ENCODE measurements at places on chromosomes 3 and 15. TPM values are rescaled to one million over a fixed set of nuclear protein-coding genes. Genes with fewer than 3 reads are reported as not detected.
A peak's percentile ranks its signal among the peaks of the same experiment; 100 is the strongest.

DNA sequence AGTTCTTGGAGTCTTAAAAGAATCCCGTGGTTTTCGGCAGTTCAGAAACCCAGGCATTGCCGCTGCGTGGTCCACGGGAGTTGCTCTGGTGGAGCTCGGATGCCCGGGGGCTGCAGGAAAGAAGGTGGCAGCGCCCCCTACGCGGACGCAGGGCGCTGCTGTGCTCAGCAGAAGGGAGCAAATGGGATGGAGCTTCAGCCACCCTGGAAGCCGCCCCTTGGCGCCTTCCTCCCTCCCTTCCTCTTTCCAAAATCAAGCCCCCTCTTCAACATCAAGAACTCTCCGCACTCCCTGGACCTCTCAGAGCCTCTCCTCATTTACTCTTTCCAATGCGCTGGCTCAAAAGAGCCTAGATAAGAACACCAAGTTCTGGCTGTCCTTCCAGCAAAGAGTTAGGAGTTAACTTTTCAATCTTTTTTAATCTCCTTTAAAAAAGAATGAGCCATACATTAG, 880 bp upstream of the CHRNA7 start:
- DNase-seq: no peak

- DNase-seq: no peak
Observed at GRCh38 chr3:99084826-99085225, 183.3 kb upstream of the DCBLD2 start.

Gene IDH3A
- 71.7 TPM for total RNA-seq

Gene ALDH1A3
- not detected for total RNA-seq

- peak; percentile 51 for DNase-seq
Observed at GRCh38 chr3:31550452-31551251, 17.9 kb downstream of the STT3B start.

Gene UTS2B
- 1.5 TPM for total RNA-seq

Gene DPPA2
- total RNA-seq: not detected

DNA sequence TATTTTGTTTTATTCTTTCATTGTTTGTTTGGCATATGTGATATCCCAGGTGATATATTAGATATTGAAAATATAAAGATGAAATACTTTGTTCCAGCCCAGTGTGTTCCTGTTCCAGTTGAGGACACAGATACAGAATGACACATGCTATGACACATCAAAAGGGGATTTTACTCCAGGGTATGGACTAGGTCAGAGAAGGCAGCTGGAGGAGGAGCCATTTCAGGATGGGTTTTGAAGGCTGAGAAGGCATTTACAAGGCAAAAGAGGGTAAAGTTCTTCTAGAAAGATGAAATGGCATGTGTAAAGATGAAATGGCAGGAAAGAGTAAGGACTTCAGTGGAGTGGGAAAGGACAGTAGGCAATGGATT, 163.8 kb downstream of the ZIC1 start:
- DNase-seq: no peak

- DNase-seq: no peak
Observed at GRCh38 chr15:44753345-44753744, 17.0 kb downstream of the TRIM69 start.

DNA sequence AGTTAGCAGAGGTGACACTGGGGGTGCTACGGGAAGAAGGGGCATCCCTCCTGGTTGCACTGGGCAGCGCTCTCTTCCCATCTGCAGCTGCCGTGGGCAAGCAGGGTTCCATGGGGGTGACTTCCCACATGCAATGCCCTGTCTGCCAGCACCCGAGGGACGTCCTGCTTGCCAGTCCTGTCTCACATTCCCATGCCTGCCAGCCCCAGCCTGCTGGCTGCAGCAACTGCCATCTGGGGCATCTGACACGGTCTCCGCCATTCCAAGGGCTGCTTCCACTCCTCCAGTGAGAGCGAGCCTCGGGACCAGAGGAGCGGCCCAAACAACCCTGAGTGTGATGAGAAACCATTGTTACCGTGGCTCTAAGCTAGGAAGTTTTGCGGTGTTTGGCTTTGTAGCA, 45.4 kb upstream of the RPL32 start:
- DNase-seq: no peak

Gene AHSG
- total RNA-seq: not detected

- DNase-seq: no peak
Observed at GRCh38 chr3:45795509-45795881, 841 bp downstream of the SLC6A20 start.

Gene PPP1R14D
- not detected for total RNA-seq

DNA sequence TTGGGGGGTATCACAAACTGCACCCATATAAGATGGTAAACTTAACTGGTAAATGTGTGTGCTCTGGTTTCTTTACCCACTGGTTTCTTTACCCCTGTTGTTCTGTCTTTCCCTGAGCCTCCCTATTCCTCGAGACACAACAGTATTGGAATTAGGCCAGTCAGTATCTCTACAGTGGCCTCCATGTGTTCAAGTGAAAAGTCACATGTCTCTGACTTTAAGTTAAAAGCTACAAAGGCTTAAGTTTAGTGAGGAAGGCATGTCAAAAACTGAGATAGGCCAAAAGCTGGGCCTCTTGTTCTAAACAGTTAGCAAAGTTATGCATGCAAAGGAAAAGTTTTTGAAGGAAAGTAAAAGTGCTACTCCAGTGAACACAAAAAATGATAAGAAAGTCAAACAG, 513.3 kb downstream of the ROBO2 start:
- no peak for DNase-seq

DNA sequence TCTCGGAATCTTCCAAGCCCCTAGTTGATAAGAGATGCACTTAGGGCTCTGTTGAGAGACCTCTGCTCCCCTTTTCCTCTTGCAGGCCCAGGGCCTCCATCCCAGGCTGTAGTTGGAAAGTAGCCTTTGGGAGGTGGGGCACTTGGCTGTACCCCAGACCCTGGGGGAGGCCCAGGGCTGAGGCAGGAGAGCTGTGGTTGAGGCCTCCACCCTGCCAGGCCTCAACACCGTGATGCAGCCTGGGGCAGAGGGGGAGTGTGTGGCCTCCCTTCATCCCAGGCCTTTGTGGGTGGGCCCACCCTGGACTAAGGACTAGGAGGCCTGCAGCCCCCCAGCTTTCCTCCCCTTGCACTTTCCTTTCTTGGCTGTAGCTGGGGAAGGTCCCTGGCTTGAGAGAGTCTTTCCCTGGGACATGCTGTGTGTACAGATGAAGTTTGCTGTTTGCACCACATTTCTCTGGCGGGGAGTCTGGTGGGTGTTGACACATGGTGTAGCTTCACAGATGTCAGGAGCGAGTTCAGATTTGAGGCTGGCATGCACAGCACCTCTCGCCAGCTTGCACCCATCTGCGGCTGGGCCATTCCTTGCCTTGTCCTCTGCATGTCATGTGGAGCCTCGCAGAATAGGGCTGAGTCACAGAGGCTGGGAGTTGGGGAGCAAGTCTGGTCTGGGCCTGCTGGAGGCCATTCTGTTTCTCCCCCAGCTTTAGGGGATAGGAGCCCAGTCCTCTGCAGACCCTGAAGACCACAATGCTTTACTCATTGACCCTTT, 13.7 kb downstream of the PLEKHO2 start:
- no peak for DNase-seq

GRCh38 chr3:125185805-125186204, 26.7 kb downstream of the SLC12A8 start:
- no peak for DNase-seq

DNA sequence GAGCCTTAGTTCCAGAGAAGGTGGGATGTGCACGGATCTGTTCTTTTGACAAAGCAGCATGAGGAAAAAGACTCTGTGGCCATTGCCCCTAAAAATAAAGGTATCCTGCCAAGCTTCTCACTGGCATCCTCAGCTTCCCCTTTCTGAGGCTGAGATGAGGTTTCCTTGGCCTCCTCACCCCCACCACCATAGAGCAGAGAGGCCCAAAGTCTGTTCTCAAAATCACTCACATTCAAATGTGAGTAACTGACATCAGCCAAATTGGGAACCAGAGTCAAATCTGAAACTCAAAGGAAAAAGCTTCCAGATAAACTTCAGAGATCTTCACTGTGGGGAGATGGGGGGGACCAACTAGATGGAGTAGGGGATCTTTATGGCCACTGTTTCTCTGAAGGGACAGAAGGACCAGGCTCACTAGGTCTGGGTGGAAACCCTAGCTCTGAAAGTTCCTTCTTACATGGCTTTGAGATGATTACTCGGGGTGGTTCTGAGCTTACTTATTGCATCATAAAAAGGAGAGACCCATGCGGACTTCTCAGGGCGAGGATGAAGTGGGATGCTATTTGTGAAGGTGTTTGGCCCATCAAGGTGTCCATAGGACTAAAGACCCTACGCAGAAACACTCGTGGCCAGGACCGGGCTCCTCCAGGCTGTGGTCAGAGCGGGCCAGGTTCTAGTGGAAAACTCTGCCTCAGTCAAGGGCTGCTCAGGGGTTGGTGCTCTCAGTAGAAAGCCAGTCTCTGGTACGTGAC, 61.5 kb upstream of the MEF2A start:
- peak; percentile 70 for DNase-seq

DNA sequence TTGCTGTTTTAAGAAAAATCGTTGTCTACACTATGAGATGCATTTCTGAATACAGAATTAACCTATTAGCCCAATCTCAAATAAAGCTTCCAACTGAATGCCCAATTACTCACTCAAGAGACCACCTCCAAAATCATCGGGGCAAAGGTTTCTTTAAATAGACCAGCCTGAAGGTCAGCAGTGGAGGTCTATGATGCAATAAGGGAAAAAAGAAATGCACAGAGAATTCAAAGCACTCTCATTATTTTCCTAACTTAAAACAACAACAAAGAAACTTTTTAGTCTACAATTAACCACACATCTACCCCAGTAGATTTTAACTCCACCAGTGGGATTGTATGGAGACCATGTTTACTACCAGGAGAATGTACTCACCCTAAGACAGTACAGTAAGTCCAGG, 657.7 kb upstream of the CCDC54 start:
- DNase-seq: no peak

Gene CADPS
- 0.22 TPM for total RNA-seq

Gene FYCO1
- total RNA-seq: 16.5 TPM

DNA sequence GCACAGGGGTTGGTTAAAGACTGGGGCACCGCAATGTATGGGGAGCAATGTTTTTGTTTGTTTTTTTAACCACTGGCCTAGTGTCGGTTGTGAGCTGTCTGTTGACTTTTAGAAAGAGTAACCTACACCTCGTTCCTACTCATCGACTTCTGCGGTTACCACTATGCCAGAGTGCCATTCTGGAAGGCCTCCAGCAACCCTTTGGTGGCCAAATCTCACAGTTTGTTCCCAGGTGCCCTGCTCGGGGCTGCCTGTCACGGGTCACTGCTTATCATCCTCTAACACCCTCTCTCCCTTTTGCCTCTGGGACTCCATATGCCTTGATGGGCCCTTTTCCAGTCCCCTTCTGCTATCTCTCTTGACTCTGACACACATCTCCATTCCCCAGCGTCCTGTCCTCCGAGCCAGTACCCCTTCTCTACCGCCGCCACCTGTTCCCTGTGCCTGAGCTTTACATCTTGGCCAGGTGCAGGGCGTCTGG, 290.4 kb upstream of the C2CD4B start:
- DNase-seq: no peak

DNA sequence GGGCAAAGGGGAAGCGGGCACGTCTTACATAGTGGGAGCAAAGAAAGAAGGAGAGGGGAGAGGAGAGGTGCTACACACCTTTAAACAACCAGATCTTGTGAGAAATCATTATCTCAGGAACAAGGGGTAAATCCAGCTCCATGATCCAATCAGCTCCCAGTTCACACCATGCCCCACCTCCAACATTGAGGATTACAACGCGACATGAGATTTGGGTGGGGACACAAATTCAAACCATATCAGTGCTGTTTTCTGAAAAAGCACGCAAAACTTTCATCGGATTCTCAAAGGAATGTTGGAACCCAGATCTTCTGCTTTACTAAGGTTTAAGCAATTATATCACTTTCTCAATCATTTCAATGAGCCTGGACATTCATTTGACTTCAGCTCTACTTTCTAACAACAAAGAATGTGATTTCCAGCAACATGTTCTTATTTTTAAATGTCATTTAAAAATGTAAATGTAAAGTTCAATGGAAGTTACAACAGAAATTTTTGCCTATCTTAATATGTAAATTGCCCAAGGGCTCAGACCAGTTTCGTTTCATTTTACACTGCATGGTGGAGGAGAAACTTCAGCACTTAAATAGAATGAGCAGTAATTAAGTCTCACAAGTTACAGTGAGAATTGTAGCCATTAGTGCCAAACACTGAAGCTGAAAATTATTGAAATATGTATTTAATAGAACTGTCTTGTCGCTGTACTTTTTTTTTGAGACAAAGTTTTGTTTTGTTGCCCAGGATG, 8.4 kb upstream of the CCDC54 start:
- no peak for DNase-seq

DNA sequence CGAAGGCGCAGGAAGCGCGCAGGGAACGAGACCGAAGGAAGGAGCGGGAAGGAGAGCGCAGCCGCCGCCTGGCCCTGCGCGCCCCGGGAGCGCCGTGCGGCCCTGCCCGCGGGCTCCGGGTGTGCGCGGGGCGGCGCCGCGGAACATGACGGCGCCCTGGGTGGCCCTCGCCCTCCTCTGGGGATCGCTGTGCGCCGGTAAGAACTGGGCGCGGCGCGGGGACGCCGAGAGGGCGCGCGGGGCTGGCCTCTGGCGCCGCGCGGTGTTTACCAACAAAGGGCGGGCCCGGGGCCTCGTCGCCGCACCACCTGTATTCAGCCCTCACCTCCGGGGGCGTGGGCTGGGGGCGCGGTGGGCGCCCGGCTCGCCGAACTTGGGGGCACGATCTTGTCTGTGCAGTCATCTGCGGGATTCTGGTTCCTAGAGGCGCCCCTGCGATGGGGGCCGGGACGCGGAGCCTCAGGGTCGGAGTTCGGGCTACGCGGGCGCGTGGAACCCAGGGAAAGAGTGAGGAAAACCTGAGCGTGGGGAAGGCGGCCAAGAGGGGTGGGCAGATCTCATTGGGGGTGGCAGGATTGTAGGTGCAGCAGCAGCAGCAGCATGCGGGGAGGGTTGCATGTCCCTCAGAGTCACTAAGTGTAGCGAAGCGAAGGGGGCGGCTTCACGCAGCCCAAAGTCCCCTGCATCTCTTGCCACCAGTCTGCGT, 641 bp downstream of the ACVR2B start:
- peak; percentile 47 for DNase-seq

- DNase-seq: no peak
Observed at GRCh38 chr3:151112731-151113130, 27.3 kb downstream of the MED12L start.

GRCh38 chr3:182081096-182081495, 369.4 kb downstream of the SOX2 start:
- DNase-seq: no peak

GRCh38 chr3:104133630-104134029, 1233.1 kb upstream of the ALCAM start:
- DNase-seq: no peak

Gene GPR171
- total RNA-seq: 1.6 TPM

Gene RPS27L
- total RNA-seq: 50.9 TPM

Data from B cell (primary cell).